T-helper 1 cell (primary cell): ENCODE measurements at places on chromosomes 1 and 21.

DNA sequence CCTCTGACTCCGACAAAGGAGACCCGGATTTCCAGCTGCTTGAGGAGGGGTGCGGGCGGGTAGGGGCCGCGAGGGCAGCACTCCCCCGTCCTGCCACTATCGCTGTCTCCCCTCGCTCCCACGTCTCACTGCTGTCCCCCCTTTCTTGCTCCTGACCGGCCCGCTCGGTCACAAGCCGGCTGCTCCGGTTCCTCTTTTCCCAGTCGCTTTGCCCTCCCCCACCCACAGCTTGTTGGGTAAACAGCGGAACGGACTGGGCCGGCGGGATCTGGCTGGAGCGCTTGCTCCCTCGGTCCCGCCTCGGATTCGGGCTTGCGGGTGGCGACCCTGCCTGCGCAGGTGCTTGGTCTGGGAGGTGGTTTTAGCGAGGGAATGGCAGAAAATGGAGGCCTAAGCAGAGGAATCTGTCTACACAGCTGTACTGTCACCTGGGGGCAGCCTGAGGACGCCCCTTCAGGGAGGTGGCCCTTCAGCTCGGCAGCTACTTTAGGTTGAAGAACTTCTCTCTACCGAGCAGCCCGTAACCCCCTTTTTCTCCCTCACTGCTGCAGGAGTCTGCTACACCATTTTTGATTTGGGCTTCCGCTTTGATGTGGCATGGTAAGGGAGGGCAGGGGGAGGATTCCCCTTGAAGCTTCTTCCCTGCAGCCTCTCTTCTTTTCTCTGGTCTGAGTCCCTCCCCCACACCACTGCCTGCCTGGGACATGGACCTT is 645 bp downstream of the ATP6V0B start:
- DNase-seq = peak; percentile 29

DNA sequence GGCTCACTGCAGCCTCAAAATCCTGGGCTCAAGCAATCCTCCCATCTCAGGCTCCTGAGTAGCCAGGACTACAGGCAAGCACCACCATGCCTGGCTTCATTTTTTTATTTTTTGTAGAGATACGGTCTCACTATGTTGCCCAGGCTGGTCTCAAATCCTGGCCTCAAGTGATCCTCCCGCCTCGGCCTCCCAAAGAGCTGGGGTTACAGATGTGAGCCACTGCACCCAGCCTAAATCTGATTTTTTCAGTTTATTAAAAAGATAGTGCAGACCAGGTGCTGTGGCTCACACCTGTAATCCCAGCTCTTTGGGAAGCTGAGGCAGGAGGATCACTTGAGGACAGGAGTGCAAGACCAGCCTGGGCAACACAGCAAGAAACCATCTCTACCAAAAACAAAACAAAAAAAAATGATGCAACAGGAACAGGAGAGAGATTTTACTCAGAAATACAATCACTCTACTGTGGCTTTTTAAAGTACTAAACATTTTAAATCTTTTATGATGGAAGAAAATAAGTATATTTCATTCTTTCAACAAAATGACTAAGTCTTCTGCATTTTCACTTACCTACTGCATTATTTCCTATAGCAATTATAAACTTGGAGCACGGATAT is 1.9 kb downstream of the PSMG1 start:
- no peak for DNase-seq

GRCh38 chr1:32393832-32394140 is 455 bp downstream of the BSDC1 start:
- DNase-seq = no peak

GRCh38 chr1:1599030-1599934 is 653 bp downstream of the FNDC10 start:
- peak; percentile 55 for DNase-seq

DNA sequence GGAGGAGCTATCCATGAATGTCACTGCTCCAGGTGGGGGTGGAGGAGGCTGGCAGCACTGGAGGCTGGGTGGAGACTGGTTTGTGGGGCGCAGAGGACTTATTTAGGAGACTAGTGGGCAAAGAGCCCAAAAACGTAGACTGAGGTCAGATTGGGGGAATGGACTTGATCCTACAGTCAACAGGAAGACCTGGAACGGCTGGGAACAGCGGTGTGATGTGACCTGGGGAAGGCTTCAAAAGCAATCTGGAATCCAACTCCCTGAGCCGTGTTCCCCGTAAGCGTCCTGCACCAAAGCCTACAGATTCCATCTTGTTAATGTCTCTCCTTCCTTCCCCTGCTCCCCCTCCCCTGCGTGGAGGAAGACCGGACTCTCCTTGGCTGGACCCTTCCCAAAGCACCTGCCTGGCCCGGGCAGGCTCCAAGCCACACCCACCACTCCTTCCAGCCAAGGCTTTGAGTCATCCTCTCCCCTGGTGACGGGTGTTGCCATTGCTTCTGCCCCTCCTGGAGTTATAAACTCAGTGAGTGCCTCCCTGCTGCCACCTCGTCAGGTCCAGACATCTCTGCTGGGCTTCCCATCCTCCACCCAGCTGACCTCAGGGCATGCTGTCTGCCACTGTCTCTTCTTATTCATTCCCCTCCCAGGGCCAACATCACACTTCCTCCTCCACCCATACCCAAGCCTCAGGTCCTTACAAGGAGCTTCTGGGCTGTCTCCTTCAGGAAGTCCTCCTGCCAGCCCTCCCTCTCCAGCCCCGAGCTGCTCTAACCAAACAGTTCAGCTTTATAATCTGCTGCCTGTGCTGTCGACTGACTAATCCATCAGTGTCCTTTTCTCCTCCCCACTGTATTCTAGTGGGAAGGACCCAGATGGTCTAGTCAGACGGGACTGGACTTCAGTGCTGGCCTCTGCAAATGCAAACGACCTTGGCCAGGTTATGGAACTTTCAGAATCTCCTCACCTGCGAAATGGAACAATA is 1.6 kb upstream of the CLSTN1 start:
- peak; percentile 27 for DNase-seq

GRCh38 chr1:211551638-211552460 is 27.1 kb downstream of the SLC30A1 start:
- DNase-seq = no peak

DNA sequence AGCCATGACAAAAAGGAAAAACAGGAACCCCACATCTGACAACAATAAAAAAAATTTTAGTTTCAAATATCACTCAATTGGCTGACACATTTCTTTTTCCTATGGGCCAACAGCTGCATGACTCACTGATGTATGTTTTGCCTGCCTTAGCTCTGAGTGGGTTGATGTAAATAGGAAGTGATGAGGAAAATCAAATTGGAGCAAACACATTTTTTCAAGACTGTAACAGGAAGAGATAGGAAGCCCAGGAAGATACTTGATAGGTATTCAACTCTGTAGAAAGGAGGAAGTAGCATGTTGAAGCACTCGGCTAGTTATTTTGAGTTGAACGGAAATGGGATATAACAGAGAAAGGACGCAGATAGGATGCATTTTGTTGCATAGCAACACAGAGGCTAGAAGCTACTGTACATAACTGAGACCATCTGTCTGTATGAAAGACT is 168.0 kb upstream of the NR5A2 start:
- DNase-seq = no peak

DNA sequence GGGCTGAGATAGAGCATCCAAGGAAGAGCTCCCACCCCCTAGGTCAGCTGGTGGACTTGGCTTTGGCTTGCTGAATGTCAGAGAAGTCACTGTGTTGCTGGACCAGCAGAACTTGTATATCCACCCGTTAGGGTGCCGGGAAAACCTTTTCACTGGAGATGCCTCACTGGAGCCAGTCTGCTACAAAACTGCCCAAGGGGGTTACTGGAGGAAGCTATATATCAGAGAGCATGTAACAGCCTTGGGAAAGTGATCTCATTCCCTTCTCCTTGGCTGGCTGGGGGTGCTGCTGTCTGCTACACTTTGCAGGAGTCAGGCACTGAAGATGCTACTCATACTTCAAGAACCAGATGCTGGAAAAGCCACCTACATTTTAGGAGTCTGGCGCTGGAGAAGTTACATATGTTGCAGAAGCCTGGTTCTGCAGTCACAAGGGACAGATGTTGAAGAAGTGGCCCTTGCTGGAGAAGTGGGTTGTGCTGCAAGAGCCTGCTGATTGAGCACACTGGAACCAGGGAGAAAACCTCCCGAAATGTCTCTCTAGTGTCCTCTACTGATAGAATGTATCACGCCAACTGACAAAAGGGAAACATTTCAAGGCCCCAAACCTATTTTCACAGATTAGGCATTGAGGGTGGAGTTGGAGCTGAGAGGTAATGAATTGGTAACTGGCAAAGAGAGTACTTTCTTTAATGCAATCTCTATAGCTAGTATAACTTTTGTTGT is 250.6 kb downstream of the SPATA17 start:
- DNase-seq = no peak

GRCh38 chr1:156336242-156336641 is 1.9 kb downstream of the CCT3 start:
- DNase-seq = no peak

DNA sequence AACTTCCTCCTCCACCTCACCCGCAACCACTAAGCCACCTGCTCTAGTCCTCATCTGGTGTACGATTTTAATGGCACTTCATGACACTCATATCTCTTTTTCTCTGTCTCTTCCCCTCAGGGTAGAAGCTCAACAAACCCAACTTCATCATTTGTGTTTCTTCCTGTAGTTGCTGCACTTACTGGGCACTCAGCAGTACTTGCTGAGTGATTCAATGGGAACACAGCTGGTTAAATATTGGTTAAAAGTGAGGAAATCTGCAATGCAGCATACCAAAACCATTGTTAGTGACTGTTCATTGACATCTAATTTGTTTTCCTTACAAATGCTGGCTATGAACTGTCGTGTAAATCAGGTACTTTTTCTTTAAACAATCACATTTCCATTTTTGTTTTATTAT is 541.1 kb upstream of the PRMT6 start:
- DNase-seq = no peak

- DNase-seq = no peak
Measured at GRCh38 chr1:212467843-212468482, 35.2 kb downstream of the NENF start.

DNA sequence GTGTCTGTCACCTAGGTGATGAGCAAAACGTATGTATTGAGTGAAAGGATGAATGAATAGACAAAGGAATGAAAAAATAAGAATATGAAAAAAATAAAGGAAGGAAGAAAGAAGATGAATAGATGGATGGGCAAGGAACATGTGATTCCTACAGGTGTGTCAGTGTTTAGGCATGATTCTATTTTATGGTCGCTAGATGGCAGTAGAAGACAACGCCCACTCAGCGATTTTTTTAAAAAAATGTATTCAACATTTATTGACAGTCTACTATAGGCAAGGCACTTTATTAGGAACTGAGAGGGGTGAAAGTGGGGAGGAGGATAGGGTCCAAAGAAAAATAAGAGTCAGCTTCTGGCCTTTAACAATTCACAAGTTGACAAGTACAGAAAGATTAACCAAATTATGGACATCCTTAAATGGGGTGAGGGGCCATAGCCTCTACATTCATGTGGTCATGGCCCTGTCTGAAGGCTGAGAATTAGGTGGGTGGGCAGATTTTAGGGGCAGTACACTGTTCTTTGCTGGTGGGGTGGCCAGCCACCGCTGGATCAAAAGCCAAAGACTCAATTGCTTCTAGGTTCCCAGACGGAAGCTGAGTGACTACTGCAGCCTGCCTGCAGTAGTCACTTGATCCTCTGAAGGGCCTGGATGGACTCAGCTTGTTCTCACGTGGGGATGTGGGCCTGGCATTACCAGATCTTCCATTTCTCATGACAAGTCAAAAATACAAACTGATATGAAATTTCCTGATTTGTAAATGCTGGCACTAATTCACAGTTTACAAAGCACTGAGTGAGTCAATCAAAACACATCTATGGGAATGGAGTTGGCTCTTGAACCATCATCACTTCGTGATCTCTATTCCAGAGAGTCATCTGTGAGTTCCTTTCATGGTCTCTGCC is 83.9 kb downstream of the FASLG start:
- no peak for DNase-seq

- no peak for DNase-seq
Measured at GRCh38 chr1:15167386-15167785, 13.8 kb downstream of the TMEM51 start.

GRCh38 chr1:233962878-233963277 is 58.4 kb downstream of the SLC35F3 start:
- DNase-seq = no peak

GRCh38 chr21:26851109-26851944 is 6.1 kb upstream of the ADAMTS1 start:
- no peak for DNase-seq

DNA sequence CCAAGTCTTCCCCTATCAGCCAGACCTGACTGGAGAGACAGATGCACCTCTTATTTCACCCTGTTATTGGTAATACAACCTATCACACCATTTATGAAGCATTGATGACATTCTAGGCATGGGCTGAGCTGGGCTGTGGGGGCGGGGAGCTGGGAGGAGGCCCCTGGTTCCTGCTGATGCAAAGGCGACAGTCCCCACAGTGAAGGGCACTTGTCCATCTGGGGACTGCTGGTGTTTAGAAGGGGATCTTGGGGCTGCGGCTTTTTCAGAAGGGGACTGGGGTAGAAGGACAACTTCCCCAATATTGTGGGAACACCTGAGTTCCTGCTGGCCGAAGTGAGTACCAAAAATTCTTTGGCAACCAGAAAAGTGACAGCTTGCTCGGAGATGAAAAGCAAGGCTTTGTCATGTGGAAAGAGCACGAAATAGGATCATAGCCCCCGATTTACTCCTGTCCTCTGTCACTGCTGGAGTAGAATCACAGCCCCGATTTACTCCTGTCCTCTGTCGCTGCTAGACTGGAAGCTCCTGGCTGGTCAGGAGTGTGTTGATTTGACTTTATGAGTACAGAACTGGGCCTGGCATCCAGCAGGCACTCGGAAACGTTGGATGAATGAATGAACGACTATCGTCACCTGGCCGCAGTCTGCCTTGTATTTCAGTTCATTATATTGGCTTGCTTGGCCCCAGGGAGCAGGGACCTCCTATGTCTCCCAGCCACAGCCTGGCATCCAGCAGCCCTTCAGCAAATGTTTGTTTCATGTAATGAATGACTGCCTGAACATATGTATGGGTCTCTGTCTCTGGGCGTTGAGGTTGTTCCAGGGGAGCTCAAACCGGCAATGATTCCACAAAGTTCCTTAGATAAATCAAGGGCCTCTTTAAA is 16.5 kb upstream of the ETV3L start:
- no peak for DNase-seq

DNA sequence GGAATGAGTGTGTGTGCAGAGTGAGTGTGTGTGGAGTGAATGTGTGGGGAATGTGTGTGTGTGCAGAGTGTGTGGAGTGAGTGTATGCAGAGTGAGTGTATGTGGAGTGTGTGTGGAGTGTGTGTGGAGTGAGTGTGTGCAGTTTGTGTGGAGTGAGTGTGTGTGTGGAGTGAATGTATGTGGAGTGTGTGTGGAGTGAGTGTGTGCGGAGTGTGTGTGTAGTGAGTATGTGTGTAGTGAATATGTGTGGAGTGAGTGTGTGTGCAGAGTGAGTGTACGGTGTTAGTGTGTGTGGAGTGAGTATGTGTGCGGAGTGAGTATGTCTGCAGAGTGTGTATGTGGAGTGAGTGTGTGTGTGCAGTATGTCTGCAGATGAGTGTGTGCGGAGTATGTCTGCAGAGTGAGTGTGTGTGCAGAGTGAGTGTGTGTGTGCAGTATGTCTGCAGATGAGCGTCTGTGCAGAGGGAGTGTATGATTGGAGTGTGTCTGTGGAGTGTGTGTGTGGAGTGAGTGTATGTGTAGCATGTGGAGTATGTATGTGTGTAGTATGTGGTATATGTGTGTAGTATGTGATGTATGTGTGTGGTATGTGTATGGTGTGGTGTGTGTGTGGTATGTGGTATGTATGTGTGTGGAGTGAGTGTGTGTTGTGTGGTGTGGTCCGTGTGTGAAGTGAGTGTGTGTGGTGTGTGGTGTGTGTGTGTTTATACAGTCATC is 59.7 kb upstream of the CLDN14 start:
- no peak for DNase-seq

GRCh38 chr1:100791586-100791985 is 72.0 kb downstream of the VCAM1 start:
- no peak for DNase-seq
